ENCODE measurements at places on chromosomes 5 and 9. TPM values are rescaled to one million over a fixed set of nuclear protein-coding genes. Genes with fewer than 3 reads are reported as not detected.
A peak's percentile ranks its signal among the peaks of the same experiment; 100 is the strongest.

- no peaks in the 10 kb centered on the region for H3K4me1 ChIP-seq
- no peaks in the 10 kb centered on the region for H3K27me3 ChIP-seq
- no peak overlapping the region for H3K4me3 ChIP-seq
- no peak overlapping the region for H3K27ac ChIP-seq
- DNase-seq = no peak
Observed at GRCh38 chr5:150065886-150066285, 20.5 kb downstream of the CSF1R start.

GRCh38 chr5:175746851-175747250 lies 89.0 kb downstream of the HRH2 start:
- no peak overlapping the region for H3K27ac ChIP-seq
- no peak overlapping the region for H3K4me3 ChIP-seq
- H3K4me1 ChIP-seq = no peaks in the 10 kb centered on the region
- DNase-seq = peak; percentile 63

Gene NR6A1
- 168 TPM for total RNA-seq

Gene ENTPD2
- 9.1 TPM for total RNA-seq
